NCI-H2029 treated with DMSO at 0.1 percent for 48 hours (cell line): ENCODE measurements at places on chromosomes 11 and 22.

- no peak for DNase-seq
Measured at GRCh38 chr22:36486619-36487384, 5.4 kb upstream of the TXN2 start.

DNA sequence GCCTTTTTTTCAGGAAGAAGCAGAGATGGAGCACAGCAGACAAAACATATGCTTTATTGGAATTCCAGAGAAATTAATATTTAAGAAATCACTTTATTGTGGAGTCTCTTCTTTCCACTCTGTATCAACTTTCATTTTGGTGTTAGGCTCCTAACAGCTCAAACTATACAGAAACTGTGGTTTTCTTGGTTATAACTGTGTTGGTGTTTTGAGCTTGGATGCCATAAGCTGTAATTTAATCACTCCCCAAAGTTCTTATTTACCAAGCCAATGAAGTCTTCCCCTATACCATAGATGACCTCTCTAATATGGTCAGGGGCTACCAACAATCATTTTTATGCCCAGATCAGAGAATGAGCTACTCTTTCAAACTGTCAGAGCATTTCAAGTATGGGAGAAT is 90.0 kb downstream of the EXT2 start:
- DNase-seq, result no peak

DNA sequence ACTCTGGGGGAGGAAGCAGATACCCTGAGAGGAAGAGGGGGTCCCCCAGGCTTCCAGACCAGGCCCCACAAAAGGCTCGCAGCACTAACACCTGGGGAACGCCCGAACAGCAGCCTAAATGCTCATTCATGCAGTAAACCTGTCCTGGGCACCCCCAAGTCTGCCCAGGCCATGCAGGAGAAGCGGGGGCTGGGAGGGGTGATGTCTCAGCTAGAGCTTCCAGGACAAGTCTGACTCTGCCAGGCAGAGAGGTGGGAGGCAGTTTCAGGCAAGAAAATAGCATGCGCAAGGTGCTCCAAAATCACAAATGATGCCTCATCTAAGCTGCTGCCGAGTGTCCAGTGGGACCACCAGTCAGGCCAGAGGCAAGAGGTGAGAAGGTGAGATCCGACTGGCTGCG is 14.6 kb downstream of the CABP7 start:
- no peak for DNase-seq

DNA sequence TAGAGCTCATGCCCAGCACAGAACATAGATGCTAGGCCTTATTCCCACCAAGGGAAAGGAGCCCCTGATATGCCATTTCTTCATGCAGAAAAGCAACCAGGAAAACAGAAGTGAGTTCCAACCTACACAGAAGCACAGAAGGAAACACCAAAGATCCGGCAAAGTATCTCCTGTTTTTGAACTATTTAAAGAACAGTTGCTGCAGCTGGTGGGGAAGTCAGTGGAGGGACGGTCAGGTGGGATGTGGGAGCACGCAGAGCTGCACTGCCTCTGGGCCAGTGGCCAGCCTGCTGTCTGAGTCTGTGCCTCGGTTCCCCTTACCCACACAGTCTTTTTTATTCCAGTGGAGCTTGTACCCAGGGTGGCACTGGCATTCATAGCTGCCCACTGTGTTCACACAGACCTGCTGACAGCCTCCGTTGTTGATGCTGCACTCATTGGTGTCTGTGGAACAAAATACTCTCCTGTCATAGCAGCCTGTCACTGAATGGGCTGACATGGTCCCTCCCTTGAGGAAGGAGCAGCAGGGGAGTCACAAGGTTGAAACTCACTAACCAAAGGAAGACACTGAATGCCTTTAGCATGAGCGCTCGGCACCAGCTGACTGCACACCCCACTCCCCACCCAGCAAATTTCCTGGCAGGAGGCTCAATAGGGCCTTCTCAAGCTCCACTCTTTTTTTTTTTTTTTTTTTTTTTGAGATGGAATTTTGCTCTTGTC is 37.9 kb downstream of the SCUBE2 start:
- DNase-seq, result no peak

GRCh38 chr22:33923033-33923432 is 2.8 kb upstream of the LARGE1 start:
- no peak for DNase-seq

GRCh38 chr22:43127166-43127908 is 15.9 kb downstream of the MCAT start:
- no peak for DNase-seq

- DNase-seq, result no peak
Measured at GRCh38 chr11:70661761-70662501, 263.6 kb downstream of the CTTN start.

DNA sequence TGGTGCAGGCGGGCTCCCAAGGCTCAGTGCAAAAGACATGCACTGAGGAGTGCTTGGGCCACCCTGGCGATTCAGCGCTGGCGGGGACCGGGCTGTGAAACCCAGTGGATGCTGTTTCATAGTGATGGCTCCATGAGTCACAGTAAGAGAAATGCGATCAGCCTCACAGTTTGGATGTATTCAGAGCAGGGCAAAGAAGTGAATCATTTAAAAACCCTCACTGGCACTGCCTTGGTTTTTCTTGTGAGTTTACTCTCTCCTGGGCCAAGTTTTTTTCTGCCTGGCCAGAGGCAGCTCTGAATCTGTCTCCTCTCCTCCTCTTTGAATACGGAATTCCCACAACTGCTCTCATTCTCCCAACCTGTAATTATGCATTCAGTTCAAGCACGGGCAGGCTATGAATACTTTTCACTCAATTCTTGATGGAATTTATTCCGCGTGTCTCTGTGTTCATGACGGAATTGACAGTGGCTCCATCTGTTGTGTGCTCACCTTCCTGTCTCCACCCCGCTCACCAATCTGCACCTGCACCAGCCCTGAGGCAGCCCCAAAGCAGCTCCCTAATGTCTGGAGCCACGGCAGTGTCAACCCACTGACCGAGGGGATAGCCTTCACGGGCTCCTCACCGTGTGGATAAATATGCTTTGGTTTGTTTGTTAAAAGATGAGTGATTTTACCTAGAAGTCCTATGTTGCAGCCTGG is 14.9 kb downstream of the ADAMTS8 start:
- DNase-seq, result no peak

- no peak for DNase-seq
Measured at GRCh38 chr22:28973352-28973751, 88.3 kb downstream of the C22orf31 start.

GRCh38 chr22:23862103-23862502 is 4.4 kb downstream of the SLC2A11 start:
- DNase-seq, result peak; percentile 17

- DNase-seq, result no peak
Measured at GRCh38 chr11:111063726-111064517, 181.6 kb upstream of the POU2AF2 start.

- no peak for DNase-seq
Measured at GRCh38 chr22:24159650-24160049, 21.6 kb upstream of the SUSD2 start.

GRCh38 chr11:21148376-21148775 is 479.0 kb downstream of the NELL1 start:
- no peak for DNase-seq

GRCh38 chr11:65278356-65278755 is 16.6 kb downstream of the POLA2 start:
- DNase-seq, result no peak

- DNase-seq, result peak; percentile 57
Measured at GRCh38 chr22:20885557-20886323, 26.9 kb downstream of the SNAP29 start.

GRCh38 chr11:63747011-63747410 is 21.6 kb downstream of the ZFTA start:
- DNase-seq, result no peak
